Calu3 (cell line): ENCODE measurements at places on chromosomes 6 and 20. TPM values are rescaled to one million over a fixed set of nuclear protein-coding genes. Genes with fewer than 3 reads are reported as not detected.

The TAF8 gene
- 32.6 and 34.0 TPM in 2 replicates for total RNA-seq

DNA sequence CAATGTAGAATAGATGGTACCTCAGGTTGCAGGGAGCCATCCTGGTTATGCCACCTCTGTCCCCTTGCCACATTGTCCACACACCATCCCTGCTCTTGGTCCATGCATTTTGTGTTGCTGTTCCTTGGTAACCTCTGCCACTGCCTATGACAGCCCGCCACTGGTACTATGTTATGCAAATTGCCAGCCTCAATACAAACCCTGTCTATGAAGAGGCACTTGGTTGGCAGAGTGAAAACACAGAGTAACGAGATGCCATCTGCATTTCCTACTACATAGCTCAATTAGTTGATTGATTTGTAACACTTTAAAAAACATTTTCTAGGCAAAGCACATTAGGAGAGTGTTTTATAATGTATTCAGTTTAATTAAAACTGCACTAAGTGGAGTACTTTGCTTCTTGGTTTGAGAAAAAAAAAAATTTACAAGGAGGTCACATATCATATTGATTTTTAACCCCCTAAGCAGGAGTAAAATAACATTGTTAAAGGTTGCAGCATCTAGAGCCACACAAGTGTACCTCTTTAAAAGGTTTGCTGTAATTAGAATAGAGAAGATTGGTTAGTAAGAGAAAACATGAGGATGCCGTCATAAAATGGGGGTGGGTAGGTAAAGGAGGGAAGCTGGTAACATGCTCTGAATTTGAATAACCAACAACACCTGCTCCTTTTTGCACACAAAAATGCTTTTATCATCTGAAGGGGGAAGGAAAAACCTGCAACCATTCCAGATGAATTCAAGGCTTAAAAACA is 817.1 kb downstream of the KIF16B start:
- DNase-seq: no peak

DNA sequence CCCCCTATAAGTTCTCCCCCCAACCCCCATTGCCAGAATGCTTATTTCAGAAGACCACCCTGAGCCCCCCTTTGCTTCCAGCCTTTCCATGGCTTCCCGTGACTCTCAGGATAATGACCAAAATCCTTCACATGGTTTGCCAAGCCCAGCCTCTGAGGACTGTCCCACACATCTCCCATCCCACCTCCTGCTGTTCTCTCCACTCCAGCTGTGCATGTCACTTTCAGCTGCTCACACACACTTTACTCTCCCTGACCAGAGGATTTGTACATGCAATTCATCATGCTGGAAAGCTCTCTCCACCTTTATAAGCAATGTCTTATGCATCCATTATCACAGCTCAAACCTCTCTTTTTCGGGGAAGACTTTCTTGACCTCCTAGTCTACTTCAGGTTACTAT is 164.2 kb downstream of the PRL start:
- DNase-seq: no peak

- DNase-seq: peak; percentile 88
Observed at GRCh38 chr6:27902335-27903314, 9.6 kb downstream of the OR2B2 start.

GRCh38 chr6:8084586-8084985 is 17.8 kb downstream of the EEF1E1 start:
- no peak for DNase-seq

The LY6G6F gene
- not detected in 2 replicates for total RNA-seq

GRCh38 chr6:108068618-108069017 is 5.9 kb downstream of the OSTM1 start:
- DNase-seq: no peak

- no peak for DNase-seq
Observed at GRCh38 chr20:5621305-5621704, 128.9 kb upstream of the SHLD1 start.
